ENCODE measurements at places on chromosomes 13 and 19. TPM values are rescaled to one million over a fixed set of nuclear protein-coding genes. Genes with fewer than 3 reads are reported as not detected.

Gene IGSF23
- not detected for total RNA-seq

Gene TPTE2
- total RNA-seq, result 0.14 TPM

Gene TUBGCP3
- 17.2 TPM for total RNA-seq

Gene NBEA
- 19.7 TPM for total RNA-seq

Gene BSG
- total RNA-seq, result 705 TPM

Gene ZNF708
- total RNA-seq, result 11.1 TPM

Gene SSC5D
- total RNA-seq, result 6.8 TPM

Gene APOE
- total RNA-seq, result 7,572 TPM

Gene CFAP97D2
- total RNA-seq, result not detected

Gene CEACAM19
- total RNA-seq, result 9.2 TPM

Gene PRKCG
- total RNA-seq, result not detected

Gene NKPD1
- 0.06 TPM for total RNA-seq

Gene OR7C1
- total RNA-seq, result 1.9 TPM

Gene ZNF835
- total RNA-seq, result 37.5 TPM

Gene ZNF91
- 33.2 TPM for total RNA-seq

Gene ACER1
- total RNA-seq, result not detected

Gene ERICH4
- not detected for total RNA-seq

Gene PSG6
- not detected for total RNA-seq

Gene KRTDAP
- total RNA-seq, result not detected

Gene CRLF1
- total RNA-seq, result 27.6 TPM

Gene ZNF30
- total RNA-seq, result 3.8 TPM

Gene IGFL2
- 0.11 TPM for total RNA-seq

Gene KLK14
- total RNA-seq, result not detected

Gene TNFSF13B
- 11.7 TPM for total RNA-seq

Gene CD209
- total RNA-seq, result 29.0 TPM

Gene ABHD8
- 39.6 TPM for total RNA-seq

Gene SGCG
- not detected for total RNA-seq

Gene CDX2
- not detected for total RNA-seq

Gene RDH8
- not detected for total RNA-seq

Gene CCDC70
- total RNA-seq, result not detected

Gene EIF3K
- 419 TPM for total RNA-seq

Gene POU2F2
- 3.0 TPM for total RNA-seq

Gene KIR2DL4
- total RNA-seq, result not detected

Gene F10
- total RNA-seq, result 15.4 TPM

Gene CEACAM5
- 0.06 TPM for total RNA-seq

Gene USHBP1
- 6.6 TPM for total RNA-seq

Gene ZNF625
- total RNA-seq, result 9.5 TPM

Gene PRR19
- total RNA-seq, result 1.5 TPM

Gene TLE2
- 28.0 TPM for total RNA-seq

Gene PRDX2
- total RNA-seq, result 597 TPM

Gene KHSRP
- total RNA-seq, result 73.8 TPM

Gene ZNF540
- total RNA-seq, result 5.0 TPM

Gene NLRP4
- total RNA-seq, result not detected

Gene PSG7
- total RNA-seq, result not detected

Gene ANGPTL8
- total RNA-seq, result 0.33 TPM

Gene ZNF628
- 27.9 TPM for total RNA-seq

Gene ZFP36
- total RNA-seq, result 107 TPM

Gene KCNC3
- total RNA-seq, result 1.8 TPM

Gene KIR3DL2
- total RNA-seq, result not detected

Gene OR10H1
- not detected for total RNA-seq

Gene SIGLECL1
- total RNA-seq, result not detected

Gene ZNF493
- 69.8 TPM for total RNA-seq

Gene NUMBL
- total RNA-seq, result 30.2 TPM

Gene PEPD
- 82.6 TPM for total RNA-seq

Gene NTN5
- total RNA-seq, result 0.75 TPM

Gene ZNF607
- total RNA-seq, result 7.2 TPM

Gene HS6ST3
- 3.3 TPM for total RNA-seq

Gene SERPINE3
- not detected for total RNA-seq

Gene CABP5
- total RNA-seq, result not detected

Gene PSG2
- total RNA-seq, result not detected
